ENCODE measurements at places on chromosomes 1 and 21. TPM values are rescaled to one million over a fixed set of nuclear protein-coding genes. Genes with fewer than 3 reads are reported as not detected.

NPHP4 gene
- total RNA-seq, result 1.8 TPM

TMEM51 gene
- total RNA-seq, result 1.6 TPM

NBPF10 gene
- 1.2 TPM for total RNA-seq

LAMC2 gene
- total RNA-seq, result 0.30 TPM

GRCh38 chr1:156675210-156676113 is 1.7 kb downstream of the NES start:
- H3K4me1 ChIP-seq, result no peaks in the 10 kb centered on the region
- DNase-seq, result no peak
- peak overlapping the region; percentile 35 for H3K4me3 ChIP-seq
- no peaks in the 10 kb centered on the region for H3K27me3 ChIP-seq
- no peaks in the 10 kb centered on the region for H3K36me3 ChIP-seq

DNA sequence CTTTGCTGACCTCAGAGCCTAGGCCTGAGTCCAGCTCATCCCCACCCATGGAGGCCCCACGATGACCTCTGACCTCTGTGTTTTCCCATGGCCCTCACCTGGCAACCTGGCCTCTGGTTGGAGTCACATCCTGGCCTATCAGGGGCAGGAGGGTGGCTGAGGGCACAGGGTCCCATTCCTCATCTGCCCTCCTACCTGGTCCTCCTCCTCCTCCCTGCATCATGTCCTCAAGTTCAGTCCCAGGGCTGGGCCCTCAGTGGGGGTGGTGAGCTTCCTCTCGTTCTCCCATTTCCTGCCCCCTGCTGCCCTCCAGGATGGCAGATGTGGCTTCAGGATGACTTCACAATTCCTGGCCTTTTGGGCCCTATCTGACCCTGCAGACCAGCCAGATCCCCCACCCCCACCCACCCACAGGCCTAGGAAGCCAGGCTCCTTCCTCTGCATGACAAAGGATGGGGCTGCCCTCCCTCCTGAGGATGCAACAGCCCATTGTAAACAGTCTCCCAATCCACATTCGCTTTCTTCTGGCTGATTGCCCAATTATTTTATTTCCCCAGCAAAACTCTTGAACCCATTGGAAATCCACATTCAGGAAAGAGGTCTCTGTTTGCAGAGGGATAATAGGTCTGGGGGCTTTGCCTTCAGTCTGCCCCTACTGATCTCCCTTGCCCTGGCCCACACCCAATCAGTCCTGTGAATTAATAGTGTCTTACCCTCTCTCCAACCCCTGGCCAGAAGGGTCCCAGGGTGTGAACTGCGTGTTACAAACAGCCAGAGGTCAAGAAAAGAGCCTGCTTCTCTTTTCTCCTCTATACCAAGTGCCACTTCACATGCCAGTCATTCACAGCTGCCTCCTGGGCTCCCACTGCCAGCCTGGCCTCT is 10.3 kb upstream of the LEFTY1 start:
- H3K4me3 ChIP-seq, result no peak overlapping the region
- peak; percentile 13 for DNase-seq
- no peak overlapping the region for H3K27ac ChIP-seq
- no peaks in the 10 kb centered on the region for H3K36me3 ChIP-seq
- no peaks in the 10 kb centered on the region for H3K27me3 ChIP-seq

DNA sequence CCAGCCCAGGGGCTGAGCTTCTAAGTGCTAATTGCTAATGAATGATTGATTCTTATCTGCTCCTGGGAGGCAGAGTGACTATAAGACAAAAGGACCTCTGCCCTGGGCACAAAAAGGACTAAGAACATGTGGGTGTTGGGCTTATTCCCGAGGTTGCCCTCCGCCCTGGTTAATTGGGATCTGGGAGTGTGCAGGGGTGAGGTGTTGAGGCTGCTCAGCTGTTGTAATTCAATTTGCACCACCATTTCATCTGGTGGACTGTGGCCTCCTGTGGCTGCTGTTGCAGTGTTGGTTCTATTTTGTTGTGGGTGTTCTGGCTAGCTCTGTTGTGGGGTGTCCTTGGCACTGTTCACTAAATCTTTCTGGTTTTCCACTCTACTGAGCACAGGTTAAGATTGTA is 13.3 kb downstream of the KNCN start:
- no peaks in the 10 kb centered on the region for H3K36me3 ChIP-seq
- no peaks in the 10 kb centered on the region for H3K27me3 ChIP-seq
- H3K27ac ChIP-seq, result no peak overlapping the region
- H3K4me1 ChIP-seq, result no peaks in the 10 kb centered on the region
- DNase-seq, result no peak
- H3K4me3 ChIP-seq, result no peak overlapping the region

DNA sequence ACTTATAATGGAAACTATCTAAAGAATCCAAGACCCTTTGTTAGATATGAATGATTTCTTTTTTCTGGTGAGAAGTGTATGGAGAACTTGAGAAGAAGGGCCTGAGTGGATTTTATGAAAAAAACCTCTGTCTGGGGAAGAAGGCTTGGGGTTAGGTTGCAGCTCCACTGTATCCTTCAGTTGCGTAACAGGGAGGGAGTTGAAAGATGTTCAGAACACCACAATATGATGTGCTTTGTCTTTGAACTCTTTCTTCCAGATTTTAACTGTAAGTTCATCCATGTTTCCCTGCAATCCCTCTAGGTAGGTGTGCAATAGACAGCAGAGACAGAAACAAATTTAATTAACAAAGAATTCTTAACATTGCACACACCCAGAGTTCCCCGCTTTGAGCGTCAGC is 125.8 kb upstream of the NFIA start:
- no peak overlapping the region for H3K4me3 ChIP-seq
- DNase-seq, result no peak
- H3K27ac ChIP-seq, result no peak overlapping the region
- no peaks in the 10 kb centered on the region for H3K4me1 ChIP-seq
- H3K36me3 ChIP-seq, result no peaks in the 10 kb centered on the region
- no peaks in the 10 kb centered on the region for H3K27me3 ChIP-seq
